ENCODE measurements at places on chromosomes 6 and 20.

GRCh38 chr20:59299945-59300332 is 472 bp upstream of the EDN3 start:
- no peak for DNase-seq

DNA sequence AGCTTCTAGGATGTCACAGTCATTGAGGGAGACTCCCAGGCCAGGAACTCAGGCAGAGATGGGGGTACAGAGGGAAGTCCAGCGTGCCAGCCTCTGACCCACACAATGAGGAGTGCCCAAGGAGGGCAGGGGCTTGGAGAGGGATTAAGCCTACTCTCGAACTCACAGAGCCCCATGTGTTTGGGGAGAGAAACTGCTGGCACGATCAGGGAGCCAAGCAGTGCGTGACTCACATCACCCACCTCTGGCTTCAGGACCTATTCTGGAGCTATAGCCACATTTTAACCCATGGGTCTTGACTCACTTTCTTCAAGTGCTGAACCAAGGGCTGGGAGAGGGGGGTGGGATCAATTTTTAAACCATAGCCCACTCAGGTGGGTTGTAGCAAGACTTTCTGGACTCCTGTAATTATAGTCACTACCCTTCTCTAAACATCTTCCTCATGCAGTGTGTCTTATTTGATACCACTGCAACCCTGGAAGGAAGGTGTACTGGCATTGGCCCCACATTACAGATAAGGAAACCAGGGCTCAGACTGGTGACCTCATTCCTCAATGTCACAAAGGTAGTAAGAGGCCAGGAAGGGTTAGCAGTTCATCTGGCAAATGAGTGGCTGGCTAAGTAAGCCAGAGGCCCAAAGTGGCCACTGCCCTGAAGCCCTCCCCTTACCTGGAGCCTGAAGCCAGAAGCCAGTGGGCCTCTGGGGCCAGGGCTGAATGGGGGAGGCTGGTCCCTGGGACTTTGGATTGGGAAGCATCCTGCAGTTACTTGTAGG is 12.0 kb downstream of the FOXP4 start:
- DNase-seq: no peak

- DNase-seq: no peak
Observed at GRCh38 chr6:104799134-104799657, 60.5 kb downstream of the HACE1 start.

- no peak for DNase-seq
Observed at GRCh38 chr20:17505636-17506517, 25.3 kb downstream of the BFSP1 start.

- no peak for DNase-seq
Observed at GRCh38 chr20:35012227-35013069, 56.8 kb downstream of the MYH7B start.

DNA sequence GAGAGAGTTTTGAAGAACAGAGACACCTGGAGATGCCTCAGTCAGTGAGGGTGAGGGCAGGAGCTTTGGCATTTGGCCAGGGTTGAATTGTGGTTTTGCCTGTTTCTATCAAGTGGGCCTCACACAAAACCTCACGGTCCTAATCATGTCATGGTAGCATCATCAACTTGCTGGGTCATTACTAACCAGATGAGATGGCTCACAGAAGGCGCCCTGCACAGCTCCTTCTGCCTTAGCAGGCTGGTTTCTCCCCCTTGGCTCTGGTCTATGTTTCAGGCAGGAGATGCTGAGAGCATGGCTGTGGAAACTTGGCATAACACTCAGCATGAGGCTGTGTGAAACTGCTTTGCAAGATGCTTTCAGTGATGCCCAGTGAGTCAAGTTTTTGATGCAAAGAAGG is 99.3 kb downstream of the LRRC1 start:
- no peak for DNase-seq

DNA sequence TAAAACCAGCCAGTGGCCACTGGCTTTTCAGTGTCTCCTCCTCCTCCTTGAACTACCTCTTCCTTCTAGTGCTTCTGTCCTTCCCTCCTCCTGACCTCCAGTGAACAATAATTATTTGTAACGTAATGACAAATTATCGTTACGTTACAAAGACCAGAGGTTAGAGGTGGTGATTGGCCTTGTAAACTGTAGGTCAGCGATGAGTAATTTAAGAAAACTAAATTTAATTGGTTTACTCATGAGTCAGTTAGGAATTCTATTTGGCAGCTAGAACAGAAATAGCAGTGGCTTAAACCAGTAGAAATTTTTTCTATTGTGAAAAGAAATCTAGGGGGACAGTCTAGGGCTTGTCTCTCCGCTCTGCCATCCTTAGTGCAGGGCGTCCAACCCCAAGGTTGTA is 38.8 kb downstream of the PPARD start:
- no peak for DNase-seq

DNA sequence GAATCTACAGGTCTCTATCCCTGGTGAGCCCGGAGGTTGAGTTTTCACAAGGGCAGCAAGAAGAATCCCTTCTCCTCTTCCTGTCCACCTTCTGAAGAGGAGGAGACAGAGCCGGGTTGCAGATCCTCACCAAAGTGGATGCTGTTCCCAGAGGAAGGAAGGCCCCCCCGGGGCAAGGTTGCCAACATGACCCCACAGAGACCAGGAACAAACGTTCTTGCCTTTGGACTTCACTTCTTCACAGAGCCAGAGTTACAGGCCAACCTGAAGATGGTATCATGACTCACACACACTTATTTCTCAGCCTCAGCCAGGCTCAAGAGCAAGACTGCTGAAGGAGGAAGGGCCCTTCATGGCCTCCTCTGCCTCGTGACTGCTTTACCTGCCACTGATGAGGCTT is 384.3 kb downstream of the CD83 start:
- no peak for DNase-seq

- no peak for DNase-seq
Observed at GRCh38 chr6:169799474-169799926, 48.1 kb downstream of the ERMARD start.

DNA sequence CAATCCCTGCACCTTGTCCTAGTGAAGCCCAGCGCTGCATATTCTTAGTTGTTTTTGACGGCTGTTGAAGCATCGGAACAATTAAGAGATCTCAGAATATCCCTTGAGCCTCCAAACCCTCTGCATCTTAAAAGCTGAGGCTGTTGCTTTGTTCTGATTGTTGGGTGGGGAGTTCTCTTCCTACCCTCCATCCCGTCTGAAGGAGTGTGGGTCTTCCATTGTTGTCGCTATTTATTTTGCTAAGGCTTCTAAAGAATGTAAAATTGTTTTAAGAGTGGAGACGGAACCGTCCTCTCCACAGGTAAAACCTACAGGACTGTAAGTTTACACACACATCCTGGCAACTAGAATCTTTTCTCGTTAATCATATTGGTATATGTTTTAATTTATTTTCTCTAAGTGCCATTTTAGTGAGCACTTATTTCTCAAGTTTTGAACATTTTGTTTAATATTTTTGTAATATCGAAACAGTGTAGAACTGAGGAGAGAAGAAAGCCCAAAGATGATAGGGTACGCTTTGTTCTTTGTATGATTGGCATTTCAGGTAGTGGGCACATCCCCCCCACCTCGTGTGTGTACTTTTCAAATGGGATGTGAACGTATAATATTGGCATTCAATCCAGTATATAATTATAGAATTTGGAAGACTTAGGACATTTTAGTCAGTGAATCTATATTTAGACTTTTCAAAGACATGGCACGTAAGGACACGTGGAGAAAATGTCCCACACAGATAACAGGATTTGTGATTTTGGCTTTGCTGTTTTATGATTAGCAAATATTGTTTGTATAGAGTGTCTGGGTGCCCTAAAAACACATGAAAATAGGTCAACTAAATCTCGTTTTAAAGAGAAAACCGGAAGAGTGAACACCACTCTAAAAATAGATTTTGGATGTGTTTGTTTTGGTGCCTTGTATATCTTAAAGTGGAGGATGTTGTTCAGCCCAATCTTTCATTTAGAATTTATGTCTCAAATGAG is 1.3 kb downstream of the RNF146 start:
- DNase-seq: no peak

DNA sequence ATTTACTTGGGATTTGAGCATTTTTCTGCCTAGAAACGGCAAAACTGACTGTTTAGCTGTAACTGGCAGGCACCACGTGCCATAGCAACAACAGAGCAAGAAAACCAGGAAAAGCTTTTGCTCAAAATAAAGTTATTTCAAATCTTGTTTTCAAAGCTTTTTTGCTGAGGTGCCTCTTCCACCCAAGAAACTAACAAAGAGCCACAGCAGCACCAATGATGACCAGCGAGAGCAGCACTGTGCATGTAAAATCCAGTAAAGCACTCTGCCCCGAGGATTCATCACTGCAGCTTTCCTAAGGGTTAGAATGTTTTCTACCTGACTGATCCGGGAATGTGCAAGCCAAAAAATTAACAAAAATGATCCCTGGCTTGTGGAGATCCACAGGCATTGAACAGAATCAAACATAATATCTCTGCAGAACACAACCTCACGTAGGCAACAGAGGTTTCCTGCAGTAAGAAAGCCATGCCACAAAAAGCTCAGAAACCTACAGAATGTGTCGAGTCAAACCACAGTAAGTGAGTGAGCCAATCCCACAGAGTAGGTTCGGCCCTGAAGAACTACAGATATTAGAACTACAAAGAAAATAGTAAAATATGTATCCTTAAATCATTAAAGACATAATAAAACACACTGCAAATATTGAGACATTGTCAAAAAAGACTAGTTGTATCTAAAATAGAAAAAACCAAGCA is 7.4 kb upstream of the ULBP3 start:
- DNase-seq: no peak

DNA sequence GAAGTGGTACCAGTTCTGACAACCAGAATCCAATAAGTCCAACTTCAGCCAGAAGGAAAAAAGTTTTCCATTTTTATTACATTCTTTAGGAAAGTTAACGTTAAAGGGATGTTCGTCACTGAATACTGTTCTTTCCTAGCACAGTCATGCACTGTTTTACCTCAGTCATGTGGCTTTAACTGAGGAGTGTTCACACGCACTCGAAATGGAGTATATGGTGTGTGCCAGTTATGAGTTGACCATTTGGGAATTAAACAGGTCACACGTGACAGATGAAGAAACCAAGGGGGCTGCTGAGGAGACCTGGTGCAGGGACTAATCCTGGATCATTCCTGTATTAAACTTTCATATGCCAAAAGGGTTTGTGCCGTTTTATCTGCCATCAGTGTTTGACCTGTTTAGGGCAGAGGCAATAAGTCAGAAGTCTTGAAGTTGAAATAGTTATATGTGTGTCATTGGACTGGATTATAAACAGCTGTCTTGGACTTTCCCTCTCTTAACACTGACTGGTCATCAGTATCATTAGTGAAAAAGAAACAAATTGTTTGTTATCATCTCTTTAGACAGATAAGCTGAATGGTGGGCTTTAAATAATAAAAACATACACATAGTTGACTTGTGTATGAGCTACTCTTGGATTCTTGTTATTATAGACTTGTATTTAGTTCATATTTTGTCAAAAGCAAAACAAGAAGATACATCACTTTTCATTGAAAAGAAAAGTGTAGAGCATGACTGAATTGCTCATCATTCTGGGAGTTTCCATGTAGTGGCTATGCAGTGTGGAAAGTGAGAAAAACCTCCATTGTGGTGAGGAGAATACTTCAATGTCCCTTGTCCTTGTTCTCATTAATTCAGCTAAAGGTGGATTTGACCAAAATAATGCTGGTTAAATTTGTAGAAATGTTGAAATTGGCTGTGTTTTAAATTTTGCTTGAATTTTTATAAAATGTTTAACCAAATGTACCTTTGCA is 123.5 kb upstream of the SAMD5 start:
- DNase-seq: no peak

DNA sequence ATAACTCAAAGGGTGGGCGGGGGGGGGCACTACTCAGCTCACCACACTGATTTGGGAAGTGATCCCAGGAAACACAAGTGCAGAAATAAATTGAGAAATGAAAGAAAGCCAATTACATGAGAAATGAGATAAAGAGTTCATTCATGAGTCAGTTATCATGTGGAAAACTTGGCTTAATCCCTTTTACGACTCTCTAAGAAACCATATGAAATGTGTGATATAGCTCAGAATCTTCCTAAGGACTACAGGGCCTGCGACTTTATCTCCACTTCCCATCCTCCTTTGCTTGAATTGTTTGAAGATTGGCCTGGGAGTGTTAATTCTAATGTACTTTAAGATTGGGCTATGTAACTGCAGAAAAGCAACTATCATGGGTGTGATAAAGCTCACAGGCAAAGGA is 3.6 kb upstream of the BTN2A2 start:
- DNase-seq: no peak

DNA sequence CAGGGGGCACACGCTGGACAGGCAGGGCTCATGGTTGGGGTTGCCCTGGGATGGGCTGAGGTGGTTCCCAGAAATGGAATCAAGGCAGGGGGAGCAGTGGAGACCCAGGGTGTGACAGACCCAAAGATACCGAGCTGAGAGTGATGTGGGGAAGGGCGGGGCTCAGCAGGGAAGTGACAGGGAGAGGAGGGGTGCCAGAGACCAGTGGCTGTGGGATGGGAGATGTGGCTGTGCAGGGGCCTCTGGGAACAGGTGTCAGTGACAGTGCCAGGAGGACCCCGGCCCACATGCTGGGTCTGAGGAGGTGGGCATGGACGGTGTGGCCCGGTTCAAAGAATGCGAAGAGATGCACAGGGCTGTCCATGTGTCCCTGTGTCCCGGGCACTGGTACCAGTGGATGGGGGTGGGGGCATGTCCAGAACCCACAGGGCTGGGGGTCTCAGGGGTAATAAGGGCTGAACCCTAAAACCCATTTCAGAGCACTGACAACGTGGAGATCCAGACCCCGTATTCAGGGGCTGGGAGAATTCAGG is 1.0 kb downstream of the CABLES2 start:
- DNase-seq: no peak

DNA sequence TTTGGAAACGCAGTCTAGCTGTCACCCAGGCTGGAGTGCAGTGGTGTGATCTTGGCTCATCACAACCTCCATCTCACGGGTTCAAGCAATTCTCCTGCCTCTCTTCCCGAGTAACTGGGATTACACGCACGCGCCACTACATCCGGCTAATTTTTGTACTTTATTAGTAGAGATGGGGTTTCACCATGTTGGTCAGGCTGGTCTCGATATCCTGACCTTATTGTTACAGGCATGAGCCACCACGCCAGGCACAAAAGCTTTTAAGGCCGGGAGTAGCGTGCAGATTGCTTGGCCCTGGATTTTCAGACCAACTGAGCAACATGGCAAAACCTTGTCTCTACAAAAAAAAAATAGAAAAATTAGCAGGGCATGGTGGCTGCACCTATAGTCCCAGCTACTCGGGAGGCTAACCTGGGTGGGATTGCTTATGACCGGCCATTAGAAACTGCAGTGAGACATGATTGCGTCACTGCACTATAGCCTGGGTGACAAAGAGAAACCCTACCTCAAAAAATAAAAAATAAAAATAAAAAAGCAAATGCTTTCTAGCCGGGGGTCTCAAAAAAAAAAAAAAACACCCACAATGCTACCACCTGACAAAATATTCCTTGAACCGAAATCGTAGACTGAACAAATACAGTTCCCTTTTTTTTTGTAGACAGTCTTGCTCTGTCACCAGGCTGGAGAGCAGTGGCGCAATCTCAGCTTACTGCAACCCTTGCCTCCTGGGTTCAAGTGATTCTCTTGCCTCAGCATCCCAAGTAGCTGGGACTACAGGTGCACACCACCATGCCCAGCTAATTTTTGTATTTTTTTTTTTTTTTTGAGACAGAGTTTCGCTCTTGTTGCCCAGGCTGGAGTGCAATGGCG is 15.0 kb downstream of the RBM39 start:
- DNase-seq: no peak

GRCh38 chr6:55290736-55291135 is 36.5 kb upstream of the GFRAL start:
- DNase-seq: no peak

Data from fibroblast of skin of left quadriceps (primary cell).